ENCODE measurements at places on chromosomes 2 and 18. TPM values are rescaled to one million over a fixed set of nuclear protein-coding genes. Genes with fewer than 3 reads are reported as not detected.

DNA sequence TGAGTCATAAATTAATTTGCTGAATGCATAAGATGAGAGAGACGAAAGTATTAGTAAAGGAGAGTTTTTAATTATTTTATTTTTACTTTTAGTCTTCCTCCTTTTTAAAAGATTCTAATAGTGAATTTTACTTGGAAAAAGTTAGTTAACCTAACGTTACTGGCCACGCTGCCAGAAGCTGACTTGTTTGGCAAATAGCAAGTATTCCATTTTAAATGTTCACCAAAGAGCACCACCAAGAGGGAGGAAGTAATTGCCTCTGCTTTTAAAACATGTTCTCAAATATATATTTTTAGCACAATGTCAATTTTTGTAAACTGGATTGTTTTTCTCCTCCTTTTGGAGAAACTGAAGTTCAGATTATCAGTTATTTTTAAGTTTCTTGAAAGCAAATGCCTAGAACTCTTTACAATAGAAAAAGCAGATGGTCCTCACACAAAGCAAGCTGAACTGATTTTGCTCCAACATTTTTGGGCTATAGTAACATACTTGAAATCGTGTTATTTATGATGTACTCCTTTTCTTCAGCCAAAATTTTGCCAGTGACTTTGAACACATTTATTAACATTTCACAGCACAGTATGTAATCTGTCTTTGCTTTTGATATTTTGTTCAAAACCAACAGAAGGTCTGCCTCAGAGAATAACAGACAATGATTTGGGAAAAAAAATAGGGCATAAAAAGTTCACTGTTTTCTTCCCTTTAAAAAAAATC lies 1311.0 kb upstream of the FAM98A start:
- no peak overlapping the region for H3K4me3 ChIP-seq
- H3K27me3 ChIP-seq, result no peaks in the 10 kb centered on the region
- H3K4me1 ChIP-seq, result no peaks in the 10 kb centered on the region
- no peak for DNase-seq

DNA sequence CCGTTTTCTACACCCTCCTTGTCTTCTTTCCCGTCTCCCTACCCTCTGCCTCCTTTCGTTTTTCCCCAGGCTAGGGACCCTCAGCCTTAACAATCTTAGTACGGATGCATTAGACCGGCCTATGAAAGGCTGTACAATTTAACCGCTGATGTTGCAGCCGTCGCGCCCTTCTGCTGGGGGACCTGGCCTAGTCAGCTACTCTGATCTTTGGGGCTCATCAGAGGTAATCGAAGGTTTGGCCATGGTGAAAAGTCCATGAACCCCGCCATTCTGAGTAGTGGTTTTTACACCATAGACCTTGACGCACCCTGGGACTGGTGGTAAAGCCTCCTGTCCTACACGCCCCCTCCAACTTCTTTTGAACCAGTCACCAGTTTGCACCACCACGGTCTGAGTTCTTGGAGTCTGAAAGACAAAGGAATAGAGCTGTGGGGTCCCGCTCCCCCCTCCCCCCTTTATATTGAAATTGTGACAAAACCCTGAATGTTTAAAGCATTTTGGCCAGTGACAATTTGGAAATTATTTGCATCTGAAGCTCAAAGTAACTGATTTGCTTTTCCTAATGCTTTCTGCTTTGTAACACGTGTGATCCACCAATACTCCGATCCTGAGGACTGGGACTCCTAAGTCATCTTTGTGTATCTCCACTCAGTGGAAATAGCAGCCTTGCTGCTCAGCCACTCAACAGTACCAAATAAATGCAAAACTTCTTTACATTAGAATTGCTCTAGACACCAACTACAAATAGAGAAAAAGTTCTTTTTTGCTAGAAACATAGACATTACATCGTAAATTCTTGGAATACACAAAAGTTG lies 642 bp upstream of the SRSF7 start:
- no peaks in the 10 kb centered on the region for H3K27me3 ChIP-seq
- no peak for DNase-seq
- H3K4me1 ChIP-seq, result peaks cover 35% of the 10 kb centered on the region
- peak overlapping the region; percentile 92 for H3K27ac ChIP-seq

DNA sequence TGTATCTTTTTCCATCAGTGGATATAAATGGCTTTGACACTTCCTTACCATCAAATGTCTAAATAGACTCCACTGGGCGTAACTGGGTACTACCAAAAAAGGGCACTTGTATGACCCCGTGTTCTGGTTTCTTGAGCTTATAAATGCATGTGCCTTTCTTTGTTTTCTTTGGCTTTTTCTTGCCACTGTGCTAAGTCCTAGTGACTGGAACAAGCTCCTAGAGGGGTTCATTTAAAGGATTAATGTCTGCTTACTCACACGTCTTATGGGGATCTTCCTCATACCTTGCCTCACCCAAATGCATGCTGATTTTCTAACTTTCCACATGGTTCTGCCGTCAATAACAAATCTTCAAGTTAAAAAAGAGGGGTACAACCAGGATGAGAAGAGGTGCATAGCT lies 19.8 kb upstream of the ZNF532 start:
- DNase-seq, result no peak
- peaks cover 10% of the 10 kb centered on the region for H3K4me1 ChIP-seq
- no peak overlapping the region for H3K27ac ChIP-seq
- H3K27me3 ChIP-seq, result no peaks in the 10 kb centered on the region

- DNase-seq, result no peak
- H3K27ac ChIP-seq, result no peak overlapping the region
- no peaks in the 10 kb centered on the region for H3K27me3 ChIP-seq
- no peaks in the 10 kb centered on the region for H3K4me1 ChIP-seq
Observed at GRCh38 chr2:105904938-105905337, 160.2 kb downstream of the NCK2 start.

GRCh38 chr2:75476761-75477160 lies 84.0 kb downstream of the EVA1A start:
- H3K36me3 ChIP-seq, result no peaks in the 10 kb centered on the region
- DNase-seq, result no peak
- no peaks in the 10 kb centered on the region for H3K27me3 ChIP-seq
- no peak overlapping the region for H3K27ac ChIP-seq
- peaks cover 3% of the 10 kb centered on the region for H3K4me1 ChIP-seq
- H3K4me3 ChIP-seq, result no peak overlapping the region

GRCh38 chr2:64697297-64698176 lies 43.8 kb upstream of the SERTAD2 start:
- no peak for DNase-seq
- no peak overlapping the region for H3K4me3 ChIP-seq
- H3K27ac ChIP-seq, result no peak overlapping the region
- H3K4me1 ChIP-seq, result no peaks in the 10 kb centered on the region

DNA sequence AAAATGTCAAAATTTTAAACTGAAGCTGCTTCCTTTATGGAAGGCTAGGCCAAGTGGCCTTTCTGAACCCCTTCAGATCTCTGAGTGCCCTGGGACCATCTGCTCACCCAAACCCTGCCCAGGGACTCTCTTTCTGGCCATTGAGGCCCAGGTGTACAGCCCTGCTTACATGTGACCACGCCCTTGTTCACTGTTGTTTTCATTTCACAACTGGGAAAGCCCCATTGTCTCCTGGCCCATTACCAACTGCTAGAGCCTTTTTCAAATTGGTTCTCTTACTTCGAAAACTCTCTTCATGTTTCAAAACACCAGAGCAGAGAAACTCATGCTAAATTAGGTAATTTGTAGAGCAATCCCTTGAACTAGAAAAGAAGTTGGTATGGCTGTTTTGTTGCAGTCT lies 219.5 kb upstream of the TANK start:
- no peaks in the 10 kb centered on the region for H3K4me1 ChIP-seq
- DNase-seq, result no peak

DNA sequence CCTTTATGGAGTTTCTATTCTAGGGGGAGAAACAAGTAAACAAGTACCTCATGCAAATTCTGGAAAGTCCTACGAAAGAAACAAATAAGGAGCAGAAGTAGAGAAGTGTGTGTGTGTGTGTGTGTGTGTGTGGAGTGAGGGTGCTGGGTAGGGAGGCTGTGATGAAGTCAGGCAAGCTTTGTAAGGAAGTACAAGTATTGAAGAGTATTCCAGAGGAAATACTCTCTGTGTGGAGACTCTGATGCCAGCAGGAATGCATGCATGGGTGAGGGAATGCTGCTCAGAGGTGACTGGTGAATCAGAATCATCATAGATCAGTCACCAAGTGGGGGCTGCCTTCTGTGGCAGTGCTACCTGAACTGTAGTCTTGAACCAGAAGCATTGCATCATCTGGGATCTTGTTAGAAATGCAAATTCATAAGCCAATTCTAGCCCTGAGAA lies 34.5 kb downstream of the SLC4A3 start:
- no peak for DNase-seq
- no peaks in the 10 kb centered on the region for H3K36me3 ChIP-seq
- H3K4me1 ChIP-seq, result no peaks in the 10 kb centered on the region
- no peak overlapping the region for H3K4me3 ChIP-seq
- H3K27ac ChIP-seq, result no peak overlapping the region

DNA sequence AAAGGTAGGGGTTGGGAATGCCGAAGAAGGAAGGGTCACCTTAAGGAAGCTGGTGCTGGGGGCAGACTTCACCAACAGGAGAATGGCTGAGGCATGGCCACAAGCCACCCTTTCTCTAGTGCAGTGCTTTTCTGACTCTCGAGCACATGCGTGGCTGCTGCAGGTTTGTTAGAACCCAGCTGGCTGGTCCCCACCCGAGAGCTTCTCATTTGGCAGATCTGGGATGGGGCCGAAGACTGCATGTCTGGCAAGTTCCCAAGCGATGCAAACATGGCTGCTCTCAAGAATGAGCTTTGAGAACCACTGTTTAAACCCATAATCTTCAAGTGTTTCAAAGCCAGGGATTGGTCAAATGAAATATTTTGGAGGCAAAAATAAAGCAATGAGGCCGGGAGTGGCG lies 63.2 kb downstream of the LONRF2 start:
- no peaks in the 10 kb centered on the region for H3K36me3 ChIP-seq
- H3K27ac ChIP-seq, result no peak overlapping the region
- no peaks in the 10 kb centered on the region for H3K27me3 ChIP-seq
- H3K4me1 ChIP-seq, result no peaks in the 10 kb centered on the region

GRCh38 chr2:120541553-120541932 lies 194.1 kb upstream of the GLI2 start:
- H3K27me3 ChIP-seq, result no peaks in the 10 kb centered on the region
- H3K4me3 ChIP-seq, result no peak overlapping the region
- no peak for DNase-seq
- no peaks in the 10 kb centered on the region for H3K36me3 ChIP-seq

Gene MC2R
- not detected for total RNA-seq

- DNase-seq, result no peak
- H3K36me3 ChIP-seq, result no peaks in the 10 kb centered on the region
- no peak overlapping the region for H3K4me3 ChIP-seq
- H3K4me1 ChIP-seq, result no peaks in the 10 kb centered on the region
- H3K27ac ChIP-seq, result no peak overlapping the region
- H3K27me3 ChIP-seq, result no peaks in the 10 kb centered on the region
Observed at GRCh38 chr2:142796161-142796560, 81.3 kb upstream of the KYNU start.

DNA sequence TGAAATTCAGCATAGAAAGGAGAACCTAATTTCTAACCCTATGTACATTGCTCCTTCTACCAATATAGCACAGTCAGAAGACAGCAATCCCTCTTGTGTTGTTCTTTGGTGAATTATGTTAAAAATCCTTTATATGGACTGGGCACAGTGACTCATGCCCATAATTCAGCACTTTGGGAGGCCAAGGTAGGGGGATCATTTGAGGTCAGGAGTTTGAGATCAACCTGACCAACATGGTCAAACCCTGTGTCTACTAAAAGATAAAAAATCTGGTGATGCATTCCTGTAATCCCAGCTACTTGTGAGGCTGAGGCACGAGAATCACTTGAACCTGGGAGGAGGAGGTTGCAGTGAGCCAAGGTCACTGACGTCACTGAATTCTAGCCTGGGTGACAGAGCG lies 195.6 kb downstream of the TMX3 start:
- H3K4me3 ChIP-seq, result no peak overlapping the region
- no peaks in the 10 kb centered on the region for H3K36me3 ChIP-seq
- no peak for DNase-seq
- no peaks in the 10 kb centered on the region for H3K27me3 ChIP-seq

- no peaks in the 10 kb centered on the region for H3K36me3 ChIP-seq
- H3K27me3 ChIP-seq, result no peaks in the 10 kb centered on the region
Observed at GRCh38 chr2:22062679-22063078, 938.9 kb downstream of the TDRD15 start.

DNA sequence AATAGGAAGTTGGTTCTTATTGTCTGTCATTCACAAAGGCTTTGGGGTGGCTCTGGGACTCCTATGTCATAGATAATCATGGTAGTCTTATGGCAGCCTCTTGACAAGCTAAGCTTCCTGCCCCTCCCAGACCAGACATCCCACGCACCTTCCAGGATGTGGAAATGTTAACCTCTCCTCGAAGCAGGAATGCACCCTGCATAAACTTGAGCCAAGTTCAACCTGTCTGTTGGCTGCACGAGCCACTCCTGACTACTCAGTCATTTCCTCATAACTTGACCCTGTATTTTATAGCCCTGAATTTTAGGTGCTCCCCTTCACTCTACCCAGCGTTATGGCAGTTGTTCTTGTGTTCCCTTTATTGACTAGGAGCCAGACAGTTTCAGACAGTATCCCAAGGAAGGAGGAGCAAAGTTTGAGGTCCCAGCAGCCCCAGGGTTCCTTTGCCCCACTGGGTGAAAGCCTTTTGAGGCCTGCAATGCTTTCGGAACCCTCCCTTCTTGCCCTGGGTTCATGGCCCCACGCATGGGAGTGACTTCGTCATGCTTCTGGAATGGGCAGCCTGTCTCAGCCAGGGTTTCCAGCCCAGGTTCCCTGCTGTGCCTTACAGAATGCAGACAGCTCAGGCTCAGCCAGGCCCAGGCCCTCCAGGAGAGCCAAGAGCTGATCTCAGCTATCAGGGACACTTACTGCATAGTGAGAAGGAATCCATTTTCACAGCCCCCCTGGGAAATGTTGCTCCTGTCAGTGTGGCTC lies 15.6 kb upstream of the INO80C start:
- no peak overlapping the region for H3K4me3 ChIP-seq
- H3K36me3 ChIP-seq, result no peaks in the 10 kb centered on the region
- peak overlapping the region; percentile 23 for H3K27ac ChIP-seq
- peak; percentile 55 for DNase-seq
- peaks cover 11% of the 10 kb centered on the region for H3K4me1 ChIP-seq

Gene UGT1A3
- not detected for total RNA-seq

GRCh38 chr18:79586436-79587225 lies 93.0 kb upstream of the CTDP1 start:
- H3K36me3 ChIP-seq, result no peaks in the 10 kb centered on the region

- no peaks in the 10 kb centered on the region for H3K27me3 ChIP-seq
- no peak overlapping the region for H3K4me3 ChIP-seq
- DNase-seq, result peak; percentile 63
- H3K27ac ChIP-seq, result peak overlapping the region; percentile 99
- peaks cover 74% of the 10 kb centered on the region for H3K4me1 ChIP-seq
Observed at GRCh38 chr2:73984922-73985307, 205 bp downstream of the TET3 start.

GRCh38 chr2:47850198-47850597 lies 56.1 kb downstream of the FBXO11 start:
- DNase-seq, result no peak
- H3K27me3 ChIP-seq, result no peaks in the 10 kb centered on the region
- H3K27ac ChIP-seq, result no peak overlapping the region
- no peaks in the 10 kb centered on the region for H3K36me3 ChIP-seq
- H3K4me1 ChIP-seq, result peaks cover 9% of the 10 kb centered on the region

GRCh38 chr2:6421888-6422287 lies 443.8 kb downstream of the CMPK2 start:
- H3K27me3 ChIP-seq, result no peaks in the 10 kb centered on the region
- H3K27ac ChIP-seq, result no peak overlapping the region
- no peak for DNase-seq
- no peaks in the 10 kb centered on the region for H3K36me3 ChIP-seq
- H3K4me3 ChIP-seq, result no peak overlapping the region
- H3K4me1 ChIP-seq, result no peaks in the 10 kb centered on the region
